ENCODE measurements at places on chromosomes 5 and 9. TPM values are rescaled to one million over a fixed set of nuclear protein-coding genes. Genes with fewer than 3 reads are reported as not detected.
A peak's percentile ranks its signal among the peaks of the same experiment; 100 is the strongest.

SPATA31C1 gene
- 0.16 TPM for polyA plus RNA-seq

DNA sequence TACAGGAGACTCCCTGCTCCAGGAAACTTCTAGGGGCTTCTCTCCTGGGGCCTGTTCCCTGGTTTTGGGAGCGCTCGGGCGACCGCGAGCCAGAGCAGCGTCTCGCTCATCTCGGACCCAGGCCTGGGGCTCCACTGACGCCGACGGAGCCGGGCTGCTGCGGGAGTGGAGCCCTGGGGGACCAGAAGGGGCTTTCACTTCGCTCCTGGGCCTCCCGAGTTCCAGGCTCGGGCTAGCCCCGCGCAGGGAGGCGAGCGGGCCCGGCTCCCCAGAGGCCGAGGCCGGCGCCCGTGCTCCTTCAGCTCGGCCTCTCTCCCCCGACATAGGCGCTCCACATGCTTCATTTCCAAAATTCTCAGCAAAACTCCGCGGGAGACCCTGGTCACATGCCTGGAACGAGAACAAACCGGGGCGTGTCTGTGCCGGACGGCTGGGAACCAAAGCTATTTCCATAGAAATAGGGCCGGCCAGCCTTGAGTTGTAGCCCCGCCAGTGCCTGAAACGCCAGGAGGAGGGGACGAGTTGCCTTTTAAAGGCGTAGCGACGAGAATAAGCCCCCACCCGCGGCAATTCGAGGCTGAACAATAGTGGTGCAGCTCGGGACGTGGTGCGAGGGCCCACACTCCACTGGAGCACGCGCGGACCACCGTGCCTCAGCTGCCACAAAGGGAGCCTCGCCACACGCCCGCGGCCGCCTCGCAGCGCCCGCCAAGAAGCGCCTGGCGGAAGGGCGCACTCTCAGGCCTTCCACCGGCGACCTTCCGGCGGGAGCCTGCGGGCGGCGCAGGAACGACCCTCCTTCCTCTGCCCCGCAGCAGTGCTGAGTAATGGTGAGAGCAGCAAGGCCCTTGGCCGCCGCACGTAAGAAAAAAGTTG is 1.1 kb upstream of the G3BP1 start:
- peak; percentile 72 for DNase-seq

- DNase-seq: no peak
These were observed 102.6 kb downstream of the AUH start for GRCh38 chr9:91259162-91259561.

- DNase-seq: no peak
These were observed 215.7 kb upstream of the ELL2 start for GRCh38 chr5:96177303-96177869.

GRCh38 chr5:177508837-177509236 is 789 bp downstream of the DOK3 start:
- no peak for DNase-seq
